ENCODE measurements at places on chromosomes 11 and 22.

GRCh38 chr22:44542561-44543222 lies 44.7 kb upstream of the RTL6 start:
- no peak for DNase-seq

- DNase-seq, result no peak
These were observed 76.0 kb downstream of the ST3GAL4 start for GRCh38 chr11:126431401-126432064.

- DNase-seq, result no peak
These were observed 30.1 kb downstream of the SMCO4 start for GRCh38 chr11:93512949-93513667.

DNA sequence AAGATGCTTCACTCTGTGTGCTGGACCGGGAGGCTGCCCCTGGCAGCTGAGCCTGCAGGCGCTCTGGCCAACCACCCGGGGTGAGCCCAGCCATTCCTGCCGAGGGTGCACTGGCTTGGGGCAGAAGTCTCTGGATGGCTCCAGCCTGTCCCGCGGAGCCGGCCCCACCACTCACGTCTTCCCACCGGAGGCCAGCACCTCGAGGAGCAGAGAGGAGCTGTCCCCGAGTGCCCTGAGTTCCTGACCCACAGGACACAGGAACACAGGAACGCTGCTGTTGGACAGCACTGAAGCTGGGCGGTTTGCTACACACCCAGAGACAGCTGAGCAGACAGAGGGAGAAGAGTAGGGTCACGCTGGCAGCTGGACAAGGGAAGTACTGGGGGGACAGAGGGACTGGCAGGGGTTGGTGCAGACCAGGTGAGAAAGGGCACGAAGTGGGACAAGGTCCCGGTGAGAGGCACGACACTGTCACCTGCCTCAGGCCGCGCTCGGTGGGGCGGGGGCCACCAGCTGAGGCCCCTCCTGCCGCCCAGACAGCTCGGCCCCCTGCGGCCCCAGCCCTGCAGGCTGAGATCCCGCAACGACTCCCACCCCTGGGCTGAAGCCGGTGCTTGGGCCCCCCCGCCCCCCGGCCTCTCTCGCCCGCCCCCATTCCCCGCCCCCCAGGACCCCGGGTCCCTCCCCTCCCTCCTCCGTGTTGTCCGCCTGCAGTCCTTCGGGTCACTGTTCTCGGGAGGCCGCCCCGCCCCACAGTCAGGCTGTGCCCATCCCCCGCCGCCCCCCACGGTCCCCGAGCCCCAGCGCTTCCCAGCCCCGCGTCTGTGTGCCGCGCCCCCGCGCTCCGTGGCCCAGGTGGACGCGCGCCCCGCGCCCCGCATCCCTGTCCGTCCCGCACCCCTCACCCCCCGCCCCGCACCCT lies 624 bp upstream of the B4GALNT4 start:
- no peak for DNase-seq

DNA sequence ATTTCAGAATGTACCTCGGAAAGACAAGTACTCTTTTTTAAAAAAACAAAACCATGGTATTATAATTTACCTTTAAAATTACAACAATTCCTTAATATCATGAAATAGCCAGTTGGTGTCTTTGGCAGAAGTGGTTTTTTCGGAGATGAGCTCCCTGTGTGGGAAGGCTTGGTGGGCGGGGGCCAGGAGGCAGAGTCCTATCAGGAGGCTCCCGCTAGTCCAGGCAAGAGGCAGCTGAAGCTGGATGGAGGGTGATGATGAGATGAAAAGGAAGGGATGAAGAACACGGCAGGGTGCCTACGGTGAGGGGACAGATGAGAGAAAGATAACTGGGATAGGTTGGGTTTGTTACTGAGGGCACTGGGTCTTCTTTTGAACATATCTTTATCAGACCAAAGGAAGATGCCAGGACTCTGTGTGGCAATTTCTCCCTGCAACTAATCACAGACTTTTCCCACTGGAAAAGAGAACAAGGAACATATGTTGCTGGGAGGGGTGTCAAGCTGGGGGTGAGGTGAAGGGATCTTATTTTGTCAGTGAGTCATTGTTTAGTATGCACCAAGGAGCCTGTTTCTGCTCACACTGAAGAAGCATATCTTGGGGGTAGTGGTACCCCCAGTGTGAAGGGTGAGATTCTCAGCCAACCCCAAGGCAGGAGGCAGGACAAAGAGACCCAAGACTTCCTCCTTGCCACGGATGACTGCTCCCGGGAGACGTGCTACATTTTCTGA lies 91.5 kb upstream of the YWHAH start:
- DNase-seq, result no peak

DNA sequence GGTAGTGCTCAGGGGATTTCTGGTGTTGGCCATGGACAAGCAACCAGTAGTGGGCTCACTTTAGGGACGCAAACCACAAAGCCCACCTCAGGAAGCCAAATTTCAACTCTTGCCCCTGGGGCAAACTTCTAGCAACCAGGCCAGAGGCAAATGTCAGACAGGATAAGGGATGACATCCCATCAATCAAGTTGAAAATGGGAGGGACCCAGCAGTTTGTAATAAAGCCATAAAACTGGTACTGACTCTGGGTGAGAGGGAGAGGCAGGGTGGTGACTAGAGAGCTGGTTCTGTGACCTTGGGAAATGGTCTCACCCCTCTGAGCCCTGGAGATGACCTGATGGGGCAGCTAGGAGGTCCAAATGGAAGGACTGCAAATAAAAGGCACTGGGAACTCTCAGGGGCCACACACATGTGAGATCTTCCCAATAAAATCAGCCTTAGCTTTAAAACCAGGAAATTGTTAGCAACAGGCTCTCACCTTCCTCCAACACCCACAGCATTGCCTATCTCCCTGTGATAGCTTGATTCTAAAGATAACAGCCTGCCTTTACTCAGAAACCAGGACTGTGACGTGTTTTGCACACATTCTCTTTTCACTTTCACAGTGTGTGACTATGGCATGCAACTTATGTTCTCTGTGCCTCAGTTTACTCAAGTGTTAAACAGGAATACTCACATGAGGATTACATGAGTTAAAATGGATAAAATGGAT lies 6.4 kb upstream of the TBC1D10A start:
- no peak for DNase-seq

- DNase-seq, result no peak
These were observed 234.7 kb downstream of the BRD1 start for GRCh38 chr22:49592780-49593501.

DNA sequence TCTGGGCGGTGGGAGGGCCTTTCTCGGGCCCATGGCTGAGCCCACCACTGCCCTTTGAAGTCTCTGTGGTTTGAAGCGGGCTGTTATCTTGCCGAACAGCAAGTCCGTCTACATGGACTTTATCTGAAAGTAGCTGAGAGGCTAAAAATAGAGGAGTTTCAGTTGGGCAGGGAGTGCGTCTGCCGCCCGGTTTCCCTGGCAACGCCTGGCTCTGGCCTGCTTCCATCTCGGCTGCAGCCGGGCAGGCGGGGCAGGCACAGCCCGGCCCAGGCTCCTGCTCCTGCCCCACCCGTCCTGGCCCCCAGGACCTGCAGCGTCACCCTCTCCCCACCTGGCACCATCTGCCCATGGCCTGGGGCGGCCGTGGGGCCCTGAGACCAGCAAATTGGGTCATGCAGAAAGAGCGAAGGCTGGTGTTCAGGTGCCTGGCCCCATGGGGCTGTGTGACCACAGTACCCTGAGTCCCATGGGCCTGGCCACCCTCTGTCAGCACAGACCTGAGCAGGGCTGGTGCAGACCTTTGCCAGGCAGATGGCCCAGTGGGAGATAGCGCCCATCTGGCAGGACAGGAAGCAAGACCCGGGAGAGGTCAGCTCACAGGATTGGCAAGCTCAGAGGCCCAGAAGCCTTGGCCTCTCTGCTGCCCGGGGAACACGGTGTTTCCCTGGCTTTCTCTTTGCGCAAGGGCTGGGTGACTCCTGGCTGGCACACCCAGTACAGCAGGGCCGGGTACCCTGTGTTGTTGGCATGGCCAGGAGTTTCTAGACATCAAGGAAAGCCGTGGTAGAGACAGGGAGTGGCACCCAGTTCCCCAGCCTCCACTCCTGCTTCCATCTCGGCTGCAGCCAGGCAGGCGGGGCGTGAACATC lies 79.1 kb upstream of the KCNQ1OT1 start:
- no peak for DNase-seq

- no peak for DNase-seq
These were observed 284.7 kb downstream of the MIAT start for GRCh38 chr22:26941896-26942636.

DNA sequence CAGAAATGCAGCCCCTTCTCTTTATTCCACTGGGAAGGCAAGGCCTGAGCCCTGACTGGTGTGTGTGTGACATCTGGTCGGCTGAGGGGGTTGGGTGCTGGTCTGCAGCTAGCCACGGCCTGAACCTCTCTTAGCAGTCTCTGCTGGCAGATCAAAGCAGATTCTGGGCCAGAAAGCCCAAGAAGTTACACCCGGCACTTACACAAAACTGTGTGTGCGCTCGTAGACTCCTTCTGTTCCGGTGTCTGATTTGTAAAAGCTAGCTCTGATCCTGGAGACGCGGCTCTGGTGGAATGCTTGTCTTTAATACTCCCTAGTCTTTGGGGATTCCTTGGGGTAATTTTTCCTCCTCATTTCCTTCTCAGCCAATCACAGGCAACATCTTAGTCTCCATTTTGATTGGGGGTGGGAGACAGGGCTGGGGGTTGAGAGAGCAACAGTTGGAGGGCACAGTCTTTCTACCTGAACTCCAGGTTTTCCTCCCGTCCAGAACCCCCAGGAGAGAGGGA lies 5.5 kb downstream of the PKNOX2 start:
- no peak for DNase-seq

DNA sequence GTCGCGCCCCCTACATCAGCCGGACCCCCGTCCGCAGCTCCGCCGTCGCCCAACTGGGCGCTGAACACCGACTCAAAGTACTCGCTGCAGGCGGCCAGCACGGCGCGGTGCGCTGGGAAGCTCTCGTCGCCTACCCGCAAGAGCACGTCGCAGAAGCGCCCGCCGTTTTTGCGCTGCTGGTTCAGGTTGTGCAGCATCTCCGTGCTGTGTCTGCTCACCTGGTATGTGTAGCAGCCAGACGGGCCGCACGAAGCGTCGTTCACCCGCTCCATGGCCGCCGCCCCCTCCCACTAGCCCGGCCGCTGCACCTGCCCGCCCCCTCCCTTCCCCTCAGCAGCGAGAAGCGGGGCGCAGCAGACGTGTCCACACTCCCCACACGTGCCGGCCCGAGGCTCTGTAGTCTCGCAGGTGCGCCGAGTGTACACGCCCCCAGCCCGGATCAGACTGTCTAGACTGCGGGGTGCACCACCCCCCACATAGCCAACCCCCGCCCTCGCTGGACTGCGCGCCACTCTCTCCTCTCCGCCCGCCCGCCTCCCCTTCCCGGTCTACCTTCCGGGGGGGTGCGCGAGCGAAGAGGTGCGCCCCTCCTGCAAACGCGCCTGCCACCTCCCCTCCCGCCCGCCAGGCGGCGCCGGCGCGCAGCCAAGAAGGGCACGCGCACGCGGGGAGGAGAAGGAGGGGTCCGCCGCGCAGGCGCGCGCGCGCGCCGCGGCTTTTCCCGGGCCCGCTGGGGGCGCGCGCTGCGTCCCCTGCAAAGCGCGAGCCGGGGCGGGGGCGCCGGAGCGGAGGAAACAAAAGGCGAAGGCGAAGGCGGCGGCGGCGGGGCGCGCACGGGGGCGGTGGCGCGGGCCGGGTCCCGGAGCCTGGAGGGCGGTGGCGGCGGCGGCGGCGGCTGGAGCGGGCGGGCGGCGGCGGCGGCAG lies 553 bp downstream of the PATZ1 start:
- peak; percentile 85 for DNase-seq

- no peak for DNase-seq
These were observed at the start of gene CEND1 for GRCh38 chr11:789943-790342. TSS of gene CEND1 (minus strand) at chr11:790090. CDS start at chr11:788576, 1,514 bp downstream.

DNA sequence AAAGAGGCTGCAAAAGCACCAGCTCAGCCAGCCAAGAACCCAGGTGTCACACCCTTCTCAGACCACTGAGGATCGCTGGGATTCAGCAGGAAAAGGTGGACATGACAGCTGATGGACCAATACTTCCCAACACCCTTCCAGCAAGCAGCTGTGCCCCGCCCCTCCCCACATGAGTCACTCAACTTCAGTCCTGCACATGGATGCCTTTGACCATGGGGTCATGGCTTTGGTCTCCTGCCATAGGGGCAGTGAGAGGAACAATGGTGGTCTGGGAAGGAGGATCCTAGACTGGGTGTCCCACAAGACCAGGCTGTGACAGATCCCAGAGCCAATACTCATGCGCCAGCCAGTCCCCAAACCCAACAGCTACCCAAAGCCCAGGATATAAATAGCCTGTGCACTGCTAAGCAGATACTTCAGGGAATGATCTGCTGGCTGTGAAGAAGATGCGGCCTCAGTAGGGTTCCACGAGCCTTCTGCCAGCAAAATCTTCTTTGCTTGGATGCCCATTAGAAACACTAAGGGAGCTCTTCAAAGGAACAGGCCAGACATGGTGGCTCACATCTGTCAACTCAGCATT lies 5.5 kb upstream of the RGL4 start:
- DNase-seq, result no peak

GRCh38 chr11:47971501-47971900 lies 8.9 kb upstream of the PTPRJ start:
- DNase-seq, result no peak

DNA sequence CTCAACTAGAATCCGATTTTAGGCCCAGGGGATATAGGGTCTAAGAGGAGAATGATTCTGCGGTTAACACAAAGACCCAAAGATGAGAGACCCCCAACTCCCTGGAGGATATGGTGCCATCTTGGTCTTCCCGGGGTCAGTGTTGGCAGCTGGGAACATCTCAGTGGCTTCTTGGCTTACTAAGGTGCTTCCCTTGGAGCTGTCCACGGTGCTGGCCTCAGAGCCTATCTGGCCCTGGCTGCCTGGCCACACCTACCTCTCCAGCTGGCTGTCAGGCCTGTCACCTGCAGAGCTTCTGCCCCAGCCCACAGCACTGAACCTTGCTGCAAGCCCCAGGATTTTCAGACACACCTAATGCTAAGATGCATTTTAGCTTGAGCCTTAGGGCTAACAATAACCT lies 70.7 kb upstream of the THY1 start:
- DNase-seq, result no peak

- no peak for DNase-seq
These were observed 3.0 kb downstream of the NCR3LG1 start for GRCh38 chr11:17354601-17354991.

DNA sequence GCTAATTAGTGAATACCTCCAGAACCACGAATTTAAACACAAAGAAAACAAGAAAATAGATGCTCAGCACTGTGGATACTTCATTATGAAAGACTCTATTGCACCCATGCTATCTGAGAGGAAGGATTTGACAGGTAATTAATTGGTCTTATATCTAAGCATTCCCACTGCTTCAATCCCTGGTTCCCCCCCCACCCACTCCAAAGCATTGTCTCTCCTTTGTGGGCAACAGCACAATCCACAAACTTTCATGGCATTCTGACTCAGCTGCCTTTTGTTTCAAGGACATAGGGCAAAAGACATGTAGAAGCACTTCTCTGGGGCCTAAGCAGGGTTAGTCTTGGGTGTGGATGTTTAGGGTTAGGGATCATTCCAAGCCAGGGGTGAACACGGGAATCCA lies 551.4 kb downstream of the BUD13 start:
- no peak for DNase-seq

GRCh38 chr11:82494988-82495432 lies 238.7 kb downstream of the FAM181B start:
- no peak for DNase-seq

- no peak for DNase-seq
These were observed 17.6 kb downstream of the SMIM38 start for GRCh38 chr11:69173331-69173730.

- no peak for DNase-seq
These were observed 20.1 kb downstream of the SMARCB1 start for GRCh38 chr22:23806837-23807236.

- DNase-seq, result no peak
These were observed 63.4 kb downstream of the MYO7A start for GRCh38 chr11:77191429-77191822.

GRCh38 chr11:27361649-27362431 lies 1.2 kb downstream of the CCDC34 start:
- no peak for DNase-seq

GRCh38 chr11:83663446-83663845 lies 377.3 kb upstream of the CCDC90B start:
- no peak for DNase-seq

All from activated gamma-delta T cell (primary cell).